ENCODE measurements at places on chromosomes 11 and 22.

GRCh38 chr11:776561-777287, 563 bp downstream of the GATD1 start:
- peak; percentile 46 for DNase-seq

DNA sequence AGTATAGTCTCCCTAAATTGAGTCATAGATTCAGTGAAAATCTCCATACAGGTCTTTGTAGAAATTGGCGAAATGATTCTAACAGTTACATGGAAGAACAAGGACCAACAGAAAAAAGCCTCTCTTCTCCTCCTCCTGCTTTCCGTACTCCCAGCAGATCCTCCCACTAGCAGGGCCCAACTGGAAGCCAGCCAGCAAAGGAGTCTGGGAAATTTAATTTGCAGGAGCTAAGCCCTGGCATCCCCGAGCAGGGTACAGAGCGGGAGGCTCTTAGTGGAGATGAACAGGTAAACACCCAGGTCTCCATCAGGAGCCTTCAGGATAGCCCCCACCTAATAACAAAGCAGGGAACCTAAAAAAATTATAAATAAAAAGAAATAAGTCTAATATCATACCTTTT, 1473.8 kb downstream of the TBC1D22A start:
- DNase-seq = no peak

- no peak for DNase-seq
Measured at GRCh38 chr11:29527391-29527936, 489.4 kb downstream of the KCNA4 start.

DNA sequence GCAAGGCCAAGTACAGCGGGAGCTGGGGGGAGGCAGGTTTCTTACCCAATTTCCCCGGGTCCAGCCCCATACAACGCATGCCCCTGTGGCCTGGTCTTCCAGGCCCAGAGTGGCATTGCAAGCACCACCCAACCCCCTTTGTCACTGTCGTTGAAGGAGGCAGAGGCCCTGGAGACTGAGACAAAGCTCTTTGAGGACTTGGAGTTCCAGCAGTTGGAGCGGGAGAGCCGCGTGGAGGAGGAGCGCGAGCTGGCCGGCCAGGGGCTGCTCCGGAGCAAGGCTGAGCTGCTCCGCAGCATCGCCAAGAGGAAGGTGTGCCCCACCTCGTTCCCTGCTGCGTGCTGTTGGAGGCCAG, 27.8 kb downstream of the PHLDB1 start:
- no peak for DNase-seq
